ENCODE measurements at places on chromosomes 1 and 21. TPM values are rescaled to one million over a fixed set of nuclear protein-coding genes. Genes with fewer than 3 reads are reported as not detected.

UBAP2L gene
- 102 TPM for total RNA-seq

IPO9 gene
- 52.0 TPM for total RNA-seq

GRIK3 gene
- 1.2 TPM for total RNA-seq

RUNX3 gene
- total RNA-seq = 3.2 TPM

CD34 gene
- total RNA-seq = 3.1 TPM

OR6K3 gene
- not detected for total RNA-seq

S100A9 gene
- 34.9 TPM for total RNA-seq

FCER1G gene
- total RNA-seq = 16.0 TPM

SPRR2D gene
- not detected for total RNA-seq

CAMK1G gene
- not detected for total RNA-seq

SHCBP1L gene
- total RNA-seq = not detected

OR2L8 gene
- total RNA-seq = not detected

ADAMTS1 gene
- 26.8 TPM for total RNA-seq

MRAP gene
- not detected for total RNA-seq

C21orf58 gene
- total RNA-seq = 5.5 TPM

SLC16A4 gene
- total RNA-seq = 0.79 TPM

F13B gene
- not detected for total RNA-seq

RHEX gene
- 1.1 TPM for total RNA-seq

ADAM30 gene
- not detected for total RNA-seq

ZC3H11A gene
- total RNA-seq = 52.6 TPM

SLC25A34 gene
- 16.0 TPM for total RNA-seq

SPRR2E gene
- total RNA-seq = not detected

TNFRSF14 gene
- 145 TPM for total RNA-seq

HLX gene
- 6.2 TPM for total RNA-seq

TMIGD3 gene
- total RNA-seq = 0.42 TPM

SMCP gene
- not detected for total RNA-seq

THEMIS2 gene
- 12.6 TPM for total RNA-seq

CELA2B gene
- not detected for total RNA-seq

TEX38 gene
- total RNA-seq = not detected

SYNC gene
- total RNA-seq = 10.6 TPM

UBL4B gene
- total RNA-seq = not detected

IGSF9 gene
- total RNA-seq = 41.8 TPM

LAD1 gene
- 160 TPM for total RNA-seq

Data from colonic mucosa (tissue), 4 donors.